ENCODE measurements at places on chromosomes 7 and 10. TPM values are rescaled to one million over a fixed set of nuclear protein-coding genes. Genes with fewer than 3 reads are reported as not detected.

Gene SEMA3A
- 11.4 TPM for polyA plus RNA-seq

Gene STRA8
- polyA plus RNA-seq: not detected

Gene BHLHA15
- polyA plus RNA-seq: 4.1 TPM

Gene TMEM229A
- 2.2 TPM for polyA plus RNA-seq

Gene CDC14C
- 0.06 TPM for polyA plus RNA-seq

Gene ZCWPW1
- polyA plus RNA-seq: 5.0 TPM

Gene ELOVL3
- not detected for polyA plus RNA-seq

Gene PSPH
- 26.7 TPM for polyA plus RNA-seq

Gene VAX1
- polyA plus RNA-seq: not detected

DNA sequence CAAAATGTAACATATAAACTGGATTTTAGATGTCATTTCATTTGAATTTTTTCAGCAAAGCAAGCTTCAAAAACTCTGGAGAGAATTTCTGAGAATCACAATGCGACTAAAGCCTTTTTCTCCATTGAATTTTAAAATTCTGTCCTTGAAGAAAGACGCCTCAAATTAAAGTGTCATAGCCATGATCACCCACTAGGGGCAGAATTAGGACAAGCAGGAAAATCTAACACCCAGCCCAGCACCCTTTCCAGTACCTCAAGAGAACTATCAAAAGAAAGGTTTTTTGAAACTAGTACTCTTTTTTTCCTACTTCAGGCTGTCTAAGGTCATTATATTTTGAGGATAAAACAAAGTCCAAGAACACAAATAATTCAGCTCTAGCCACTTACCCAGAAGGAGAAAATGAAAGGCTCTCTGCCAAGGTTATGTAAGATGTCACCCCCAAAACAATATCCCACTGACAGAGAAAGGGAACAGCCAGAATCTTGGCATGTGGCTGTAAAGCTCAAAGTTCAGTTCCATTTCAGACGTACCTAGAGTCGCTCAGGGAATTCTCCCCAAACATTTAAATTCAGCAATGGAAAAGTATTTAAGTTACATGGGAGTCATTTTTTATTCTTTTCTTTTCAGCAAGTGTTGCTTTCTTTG, 299.4 kb downstream of the SNX13 start:
- H3K27me3 ChIP-seq: no peaks in the 10 kb centered on the region
- no peak overlapping the region for H3K27ac ChIP-seq
- H3K4me3 ChIP-seq: no peak overlapping the region
- peak; percentile 41 for DNase-seq
- no peaks in the 10 kb centered on the region for H3K4me1 ChIP-seq

- H3K36me3 ChIP-seq: no peaks in the 10 kb centered on the region
- H3K27ac ChIP-seq: no peak overlapping the region
- H3K4me1 ChIP-seq: no peaks in the 10 kb centered on the region
- H3K27me3 ChIP-seq: no peaks in the 10 kb centered on the region
- peak; percentile 55 for DNase-seq
Measured at GRCh38 chr7:142556740-142557139, 192.5 kb upstream of the PRSS1 start.

DNA sequence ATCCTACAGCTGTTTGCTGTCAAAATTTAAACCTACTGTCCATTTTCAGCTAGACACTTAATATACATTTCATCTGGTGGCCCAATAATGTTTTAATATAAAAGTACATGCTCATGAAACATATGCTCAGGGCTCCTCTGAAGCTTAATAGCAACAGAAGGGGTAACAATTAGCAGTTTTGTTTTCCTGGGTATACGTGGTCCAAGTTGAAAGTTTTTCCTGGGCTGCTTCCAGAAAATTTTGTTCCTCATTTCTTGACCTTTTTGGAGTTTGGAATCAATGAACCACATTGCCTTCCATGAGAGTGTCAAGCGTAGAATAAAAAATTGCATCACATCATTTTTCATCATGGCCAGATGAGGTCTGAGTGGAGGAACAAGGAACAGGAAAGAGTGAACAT, 537.3 kb upstream of the MGMT start:
- no peak overlapping the region for H3K27ac ChIP-seq
- no peak overlapping the region for H3K4me3 ChIP-seq
- no peaks in the 10 kb centered on the region for H3K36me3 ChIP-seq
- no peaks in the 10 kb centered on the region for H3K27me3 ChIP-seq
- no peak for DNase-seq

- H3K4me1 ChIP-seq: no peaks in the 10 kb centered on the region
- H3K36me3 ChIP-seq: no peaks in the 10 kb centered on the region
- no peak for DNase-seq
- no peak overlapping the region for H3K4me3 ChIP-seq
Measured at GRCh38 chr7:28953633-28954032, 4.5 kb downstream of the TRIL start.

DNA sequence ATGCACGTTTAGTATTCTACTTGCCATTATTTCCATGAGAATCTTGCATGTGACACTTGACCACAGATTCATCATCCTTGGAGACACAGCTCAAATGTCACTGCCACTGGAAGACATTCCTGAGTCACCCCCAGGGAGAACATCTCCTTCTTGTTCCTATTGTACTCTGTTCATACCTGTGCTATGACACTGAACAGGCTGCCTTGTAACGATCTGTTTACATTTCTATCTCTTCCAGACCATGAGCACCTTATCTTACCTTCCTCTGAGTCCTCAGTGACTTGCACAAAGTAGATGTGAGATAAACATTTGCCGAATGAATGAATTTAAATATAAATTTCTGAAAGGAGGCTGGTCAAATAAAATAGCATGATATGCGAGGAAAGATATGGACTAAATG, 331.9 kb upstream of the LRRN3 start:
- DNase-seq: no peak
- no peaks in the 10 kb centered on the region for H3K27me3 ChIP-seq
- no peak overlapping the region for H3K27ac ChIP-seq

DNA sequence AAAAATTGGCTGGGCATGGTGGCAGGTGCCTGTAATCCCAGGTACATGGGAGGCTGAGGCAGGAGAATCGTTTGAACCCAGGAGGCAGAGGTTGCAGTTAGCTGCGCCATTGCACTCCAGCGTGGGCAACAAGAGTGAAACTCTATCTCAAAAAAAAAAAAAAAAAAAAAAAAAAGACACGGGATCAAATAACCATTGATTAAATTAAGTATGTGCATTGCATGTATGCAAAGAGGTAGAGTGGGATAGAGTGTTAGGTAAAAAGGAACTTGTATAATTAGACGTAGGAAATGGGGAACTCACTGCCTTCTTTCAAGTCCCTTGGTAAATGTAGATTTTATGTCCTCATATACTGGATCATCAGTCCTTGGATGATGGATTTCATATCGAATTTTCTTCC, 13.1 kb downstream of the VCL start:
- peaks cover 3% of the 10 kb centered on the region for H3K4me1 ChIP-seq
- no peaks in the 10 kb centered on the region for H3K27me3 ChIP-seq
- H3K4me3 ChIP-seq: no peak overlapping the region

DNA sequence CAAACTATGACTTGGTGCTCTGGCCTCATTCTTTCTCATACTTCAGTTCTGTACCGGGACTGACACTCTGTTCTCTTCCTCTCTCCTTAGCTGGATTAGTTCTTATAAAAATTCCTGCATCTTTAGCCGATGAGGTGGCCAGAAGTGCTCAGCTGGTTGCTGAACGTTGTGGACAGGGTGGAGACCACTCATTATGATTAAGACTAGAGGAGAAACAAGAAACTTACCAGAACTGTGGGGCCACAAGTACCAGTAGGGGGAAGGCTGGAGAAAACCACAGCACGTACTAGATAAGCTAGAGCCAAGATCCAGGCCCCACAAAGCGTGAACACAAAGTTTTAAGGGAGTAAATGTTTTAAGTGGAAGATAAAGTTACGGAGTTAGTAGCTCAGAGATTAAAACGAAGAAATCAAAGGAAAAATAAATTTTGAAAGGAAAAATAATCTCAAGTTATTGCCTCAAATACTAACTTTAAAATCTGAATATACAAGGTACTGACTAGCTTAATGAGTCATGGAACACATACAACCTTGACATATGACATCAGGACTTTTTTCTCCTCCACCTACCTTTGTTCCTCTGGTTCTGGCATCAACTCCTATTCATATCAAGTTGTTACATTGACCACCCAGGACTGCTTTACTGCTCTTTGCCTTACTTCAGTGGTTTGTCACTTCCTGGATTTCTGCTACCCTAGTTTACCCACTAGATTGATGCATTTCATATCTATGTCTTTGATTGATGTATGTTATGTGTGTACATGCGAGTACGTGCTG, 469.0 kb downstream of the TFEC start:
- no peak overlapping the region for H3K4me3 ChIP-seq
- H3K36me3 ChIP-seq: no peaks in the 10 kb centered on the region
- no peak for DNase-seq

DNA sequence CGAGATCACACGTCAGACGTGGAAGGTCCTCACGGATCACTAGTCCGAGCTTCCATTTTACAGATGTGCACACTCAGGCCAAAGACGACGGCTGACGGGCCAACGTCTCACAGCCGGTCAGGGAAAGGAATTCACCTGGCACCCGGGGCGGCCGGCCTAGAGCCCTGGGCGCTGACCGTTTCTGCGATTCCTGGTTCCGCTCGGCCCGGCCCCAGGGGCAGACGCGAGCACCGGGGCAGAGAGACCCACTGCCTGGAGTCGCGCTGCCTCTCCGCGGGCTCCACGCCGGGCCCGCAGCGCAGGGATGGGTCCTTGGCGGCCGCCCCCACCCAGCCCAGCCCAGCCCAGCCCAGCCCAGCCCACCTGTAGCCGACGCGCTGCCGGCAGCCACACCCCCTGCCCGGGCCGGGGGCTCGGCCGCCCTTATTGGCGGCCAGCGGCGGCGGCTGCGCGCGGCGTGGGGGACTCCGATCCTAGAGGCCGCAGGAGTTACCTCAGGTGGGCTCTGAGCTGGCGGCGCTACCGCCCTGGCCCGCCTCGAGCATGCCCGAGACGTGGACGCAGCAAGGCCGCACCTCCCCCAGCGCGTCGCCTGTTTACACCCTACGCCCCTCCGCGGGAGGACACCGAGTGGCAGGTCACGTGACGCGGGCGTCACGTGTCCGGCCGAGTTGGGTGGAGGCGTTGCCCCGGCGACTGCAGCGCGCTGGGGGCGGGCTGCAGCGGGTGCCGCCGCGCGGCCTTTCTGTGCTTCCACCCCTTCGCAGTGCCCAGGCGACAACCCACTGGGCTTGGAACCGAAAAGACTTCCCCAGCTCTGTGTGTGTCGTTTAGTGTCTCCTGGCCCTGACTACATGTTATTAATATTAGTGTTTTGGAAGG, 78.1 kb downstream of the ZFAND4 start:
- peak; percentile 89 for DNase-seq
- no peaks in the 10 kb centered on the region for H3K27me3 ChIP-seq
- peak overlapping the region; percentile 99 for H3K4me3 ChIP-seq

GRCh38 chr10:69659241-69660038, 29.4 kb downstream of the FAM241B start:
- no peaks in the 10 kb centered on the region for H3K36me3 ChIP-seq
- H3K27me3 ChIP-seq: peaks cover 10% of the 10 kb centered on the region
- H3K4me1 ChIP-seq: no peaks in the 10 kb centered on the region
- H3K27ac ChIP-seq: no peak overlapping the region
- H3K4me3 ChIP-seq: no peak overlapping the region

DNA sequence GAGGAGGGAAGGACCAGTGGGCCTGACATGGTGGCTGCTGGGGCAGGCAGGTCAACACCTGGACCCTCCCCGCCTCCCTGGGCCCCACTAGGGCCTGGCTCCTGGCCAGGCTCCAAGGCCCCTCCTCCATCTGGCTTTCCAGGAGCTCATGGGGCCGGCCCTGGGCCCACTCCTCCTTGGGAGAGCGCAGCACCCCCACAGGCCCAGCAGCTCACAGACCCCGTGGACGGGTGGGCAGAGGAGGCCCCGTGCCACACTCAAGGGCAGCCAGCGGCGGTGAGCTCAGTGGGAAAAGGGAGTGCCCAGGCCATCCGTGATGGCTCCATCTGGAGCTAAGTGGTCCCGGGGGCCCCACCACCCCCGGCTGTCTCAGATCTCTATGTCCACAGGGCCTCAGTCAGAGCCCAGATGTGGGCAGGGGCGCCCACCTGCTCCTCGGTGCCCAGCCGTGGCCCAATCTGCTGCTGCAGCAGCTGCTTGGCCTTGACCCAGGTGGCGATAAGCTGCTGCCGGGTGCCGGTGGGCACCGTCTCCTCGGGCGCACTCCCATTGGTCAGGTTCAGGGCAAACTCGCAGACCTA, 32.8 kb downstream of the CFAP46 start:
- H3K36me3 ChIP-seq: no peaks in the 10 kb centered on the region
- no peaks in the 10 kb centered on the region for H3K27me3 ChIP-seq
- no peaks in the 10 kb centered on the region for H3K4me1 ChIP-seq
- no peak for DNase-seq

DNA sequence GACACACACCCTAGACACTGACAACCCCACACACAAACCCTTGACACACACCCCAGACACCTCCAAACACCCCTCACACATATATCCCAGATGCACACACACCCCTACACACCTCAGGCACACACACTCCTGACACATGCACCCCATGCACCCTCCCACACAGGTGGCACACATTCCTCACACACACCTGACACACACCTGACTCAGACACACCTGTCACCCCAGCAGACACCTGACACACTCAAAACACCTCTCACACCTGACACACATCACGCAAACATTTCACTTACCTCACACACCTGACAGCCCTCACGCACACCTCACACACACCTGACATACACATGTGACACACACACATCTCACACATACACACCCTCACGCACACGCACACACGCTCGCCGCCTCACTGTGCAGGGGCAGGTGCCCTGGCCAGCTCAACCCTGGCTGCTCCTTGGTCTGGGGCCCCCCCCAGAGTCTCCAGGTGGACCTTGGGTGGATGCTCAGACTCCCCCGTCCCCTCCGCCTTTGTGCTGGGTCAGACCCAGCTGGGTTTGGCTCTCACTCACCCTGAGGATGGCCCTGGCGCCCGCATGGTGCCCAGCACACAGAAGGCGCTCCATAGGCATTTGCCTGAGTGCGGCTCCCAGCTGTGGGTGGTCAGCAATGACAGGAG, 3.1 kb upstream of the CALY start:
- H3K36me3 ChIP-seq: no peaks in the 10 kb centered on the region
- no peak overlapping the region for H3K4me3 ChIP-seq
- H3K27ac ChIP-seq: no peak overlapping the region
- H3K4me1 ChIP-seq: no peaks in the 10 kb centered on the region

DNA sequence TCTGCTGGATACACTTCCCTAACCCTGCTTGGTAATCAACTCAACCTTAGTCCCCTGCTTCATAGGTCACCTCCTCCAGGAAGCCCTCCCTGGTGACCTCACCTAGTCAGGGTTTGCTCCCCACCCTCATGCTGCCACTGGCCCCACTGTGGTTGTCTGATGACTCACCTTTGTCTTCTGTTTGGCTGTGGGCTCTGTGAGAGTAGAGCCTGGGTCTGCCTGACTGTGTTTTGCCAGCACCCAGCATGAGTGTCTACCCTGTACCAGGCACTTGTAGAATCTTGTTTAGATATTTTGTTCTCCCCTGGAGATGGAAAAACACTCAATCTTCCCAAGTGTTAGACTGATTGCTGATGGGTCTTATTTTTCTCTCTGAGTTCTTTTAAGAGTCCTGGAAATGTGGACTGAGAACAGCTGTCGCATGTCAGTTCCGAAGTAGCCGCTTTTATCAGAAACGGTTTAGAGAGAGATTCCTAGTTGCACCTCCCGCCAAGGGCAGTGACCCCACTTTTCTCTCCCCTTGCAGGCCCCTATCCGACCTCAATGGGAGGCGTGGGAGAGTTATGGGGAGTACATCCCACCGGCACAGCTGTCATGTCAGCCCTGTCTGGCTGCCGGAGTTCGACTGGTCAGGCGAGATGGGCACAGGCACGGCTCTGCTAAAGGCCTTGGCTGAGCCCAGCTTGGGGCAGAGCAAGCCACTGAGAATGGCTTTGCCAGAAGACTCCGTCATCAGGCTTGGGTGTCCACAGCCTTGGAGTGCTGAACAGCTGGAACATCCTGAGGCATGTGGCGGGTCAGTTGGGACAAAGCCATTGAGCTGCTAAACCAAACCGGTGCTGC, 134.3 kb downstream of the GRK5 start:
- H3K4me3 ChIP-seq: no peak overlapping the region
- H3K27me3 ChIP-seq: no peaks in the 10 kb centered on the region
- H3K4me1 ChIP-seq: peaks cover 9% of the 10 kb centered on the region
- DNase-seq: peak; percentile 67

All from small intestine (tissue), 16 donors.